ENCODE measurements at places on chromosomes 2 and 18.

GRCh38 chr2:222835143-222835822 is 25.6 kb upstream of the ACSL3 start:
- peak; percentile 49 for DNase-seq

DNA sequence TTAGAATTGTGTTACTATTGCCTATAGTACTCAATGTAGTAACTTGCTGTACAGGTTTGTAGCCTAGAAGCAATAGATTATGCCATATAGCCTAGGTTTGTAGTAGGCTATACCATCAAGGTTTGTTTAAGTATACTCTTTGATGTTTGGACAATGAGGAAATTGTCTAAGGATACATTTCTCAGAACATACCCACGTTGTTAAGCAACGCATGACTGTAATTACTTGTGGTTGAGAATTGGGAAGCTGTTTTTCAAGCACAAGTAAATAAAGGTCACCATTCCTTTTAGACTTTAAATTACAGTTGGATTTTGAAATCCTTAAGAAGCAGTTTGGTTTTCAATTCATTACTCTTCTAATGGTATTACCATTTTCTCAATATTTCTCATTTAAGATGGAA is 89.8 kb upstream of the KCNH7 start:
- no peak for DNase-seq

DNA sequence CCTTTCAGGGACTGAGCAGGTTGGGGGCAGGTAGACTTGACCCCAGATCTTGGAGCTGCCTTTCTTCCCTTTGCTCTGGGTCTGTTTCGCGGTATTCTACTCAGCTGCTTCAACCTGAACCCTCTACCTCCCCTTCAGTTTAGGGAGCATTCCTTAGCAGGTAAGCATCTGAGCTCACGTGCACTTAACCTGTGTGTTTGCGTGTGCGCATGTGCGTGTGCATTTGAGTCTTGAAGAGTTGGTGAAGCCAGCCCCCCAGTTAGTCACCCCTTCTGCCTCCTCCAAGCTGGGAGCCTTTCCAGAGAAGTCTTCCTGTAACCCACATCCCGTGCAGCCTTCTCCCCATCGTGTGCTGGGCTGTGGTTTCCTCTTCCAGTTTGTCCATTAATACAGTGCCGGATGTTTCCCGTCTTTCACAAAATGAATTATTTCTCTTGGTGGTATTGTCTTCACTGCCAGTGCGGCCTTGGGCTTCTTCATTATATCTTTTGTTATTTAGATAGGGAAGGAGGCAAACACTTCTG is 33.2 kb downstream of the B3GNT2 start:
- DNase-seq = no peak

DNA sequence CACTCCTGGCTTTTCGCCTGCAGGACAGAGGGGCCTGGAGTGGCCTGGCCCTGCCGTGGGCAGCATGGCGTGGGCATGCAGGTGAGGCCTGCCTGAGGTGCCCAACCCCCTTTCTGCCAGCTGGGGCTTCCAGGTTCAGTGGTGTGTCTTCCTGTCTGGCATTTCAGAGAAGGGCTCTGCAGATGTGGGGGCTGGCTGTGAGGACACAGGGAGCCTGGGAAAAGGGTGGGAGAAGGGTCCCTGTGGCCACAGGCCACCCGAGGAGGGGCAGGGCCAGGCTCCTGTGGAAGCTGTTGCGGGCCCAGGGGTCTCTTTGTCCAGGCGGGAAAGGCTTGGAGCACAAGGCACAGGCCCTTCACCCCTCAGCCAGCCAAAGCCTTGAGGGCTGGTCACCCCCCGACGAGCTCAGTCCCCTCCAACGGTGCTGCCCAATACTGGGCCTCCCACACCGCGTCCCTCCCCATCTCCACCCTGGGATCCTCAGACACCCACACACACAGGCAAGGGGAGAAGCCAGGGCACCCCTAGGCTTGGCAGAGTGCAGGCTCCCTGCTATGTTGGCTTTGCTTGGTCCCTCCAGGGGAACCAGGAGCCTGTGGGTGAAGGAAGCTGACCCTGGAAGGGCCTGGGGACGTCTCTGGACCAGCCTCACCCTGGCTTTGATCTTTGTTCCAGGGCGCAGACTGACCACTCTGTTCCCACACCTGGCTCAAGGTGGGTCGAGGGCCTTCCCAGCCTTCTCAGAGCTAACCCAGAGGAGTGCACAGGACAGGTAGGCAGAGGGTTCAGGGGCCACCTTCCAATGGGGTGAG is 3.7 kb upstream of the AQP12A start:
- no peak for DNase-seq

GRCh38 chr2:205375461-205376448 is 306.5 kb upstream of the NRP2 start:
- no peak for DNase-seq

DNA sequence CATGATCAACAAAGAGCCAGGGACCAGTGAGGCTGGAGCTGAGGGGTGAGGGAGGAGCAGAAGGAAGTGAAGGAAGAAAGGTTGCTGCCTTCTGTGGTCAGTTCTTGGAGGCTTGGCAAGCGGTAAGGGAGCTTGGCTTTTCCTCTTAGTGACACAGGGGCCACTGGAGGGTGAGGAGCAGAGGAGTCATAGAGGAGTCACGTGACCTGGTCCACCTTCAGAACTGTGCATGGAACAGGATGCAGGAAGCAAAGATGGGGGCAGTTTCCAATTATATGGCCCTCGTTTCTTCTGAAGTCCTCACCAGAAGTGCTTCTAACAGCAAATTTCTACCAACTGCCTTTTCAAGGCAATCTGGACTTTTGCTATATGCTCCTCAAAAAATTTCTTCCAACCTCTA is 326.9 kb upstream of the SMIM21 start:
- DNase-seq = no peak

DNA sequence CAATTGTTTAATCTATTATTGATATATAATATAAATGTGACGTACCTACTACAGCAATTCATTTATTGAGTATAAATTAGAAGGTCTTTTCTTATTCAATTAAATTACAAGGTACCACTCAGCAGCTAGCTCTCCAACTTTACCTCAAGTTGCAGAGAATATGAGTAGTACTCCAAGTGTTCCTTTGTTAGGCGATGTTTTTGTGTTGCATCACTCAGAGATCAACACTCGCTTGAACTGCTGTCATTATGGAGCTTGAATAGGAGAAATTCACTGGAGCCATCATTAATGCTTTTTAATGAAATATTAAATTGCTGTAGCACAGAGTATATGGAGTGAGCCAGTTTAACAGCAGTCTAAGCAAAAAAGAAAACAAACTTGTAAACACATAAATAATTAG is 320.0 kb downstream of the FSIP2 start:
- no peak for DNase-seq

DNA sequence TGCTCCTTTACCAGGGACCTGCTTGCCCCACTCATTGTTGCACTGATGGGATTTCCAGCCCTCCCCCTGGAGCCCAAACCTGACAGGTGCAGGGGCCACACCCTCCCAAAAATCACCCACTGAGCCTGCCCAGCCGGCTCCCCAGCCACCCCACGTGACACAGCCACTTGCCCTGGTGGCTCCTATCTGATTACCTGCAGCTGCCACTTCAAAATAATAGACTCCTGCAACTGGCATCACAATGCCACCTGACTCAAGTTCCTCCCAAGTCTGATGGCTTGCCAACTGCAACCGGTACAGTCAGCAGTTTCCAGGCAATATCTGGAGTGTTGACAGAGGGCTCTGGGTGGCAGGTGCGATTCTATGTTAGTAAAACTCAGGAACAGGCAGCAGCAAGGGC is 66.2 kb downstream of the CRACDL start:
- peak; percentile 96 for DNase-seq

- DNase-seq = no peak
These were observed 26.8 kb downstream of the DGKD start for GRCh38 chr2:233380995-233381637.

- DNase-seq = no peak
These were observed 14.2 kb downstream of the TNFRSF11A start for GRCh38 chr18:62339106-62339988.

- no peak for DNase-seq
These were observed 22.2 kb downstream of the CCDC121 start for GRCh38 chr2:27606611-27607010.

- no peak for DNase-seq
These were observed 116.4 kb downstream of the NDUFA10 start for GRCh38 chr2:239908744-239909143.

- DNase-seq = no peak
These were observed 36.2 kb downstream of the CCDC93 start for GRCh38 chr2:117977696-117978095.

DNA sequence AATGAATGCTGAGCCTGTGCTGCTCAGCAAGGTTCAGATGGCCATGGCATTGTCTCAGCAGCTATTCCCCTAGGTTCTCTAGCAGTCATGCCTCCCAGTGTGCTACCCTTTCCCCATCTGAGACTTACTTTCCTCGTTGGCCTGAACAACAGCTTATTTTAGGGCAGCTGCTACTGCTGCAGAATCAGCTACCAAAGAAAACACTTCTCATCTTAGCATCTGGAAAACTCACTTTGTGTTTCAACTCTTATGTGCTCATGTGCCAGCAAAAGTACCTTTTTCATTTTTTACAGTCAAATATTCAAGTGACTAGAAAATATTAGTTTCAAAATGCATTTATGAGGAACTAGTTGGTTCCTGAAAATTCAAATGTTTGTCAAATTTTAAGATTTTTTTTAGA is 60.4 kb upstream of the ZNF397 start:
- no peak for DNase-seq

- DNase-seq = no peak
These were observed 117.2 kb upstream of the HS6ST1 start for GRCh38 chr2:128435576-128436478.

DNA sequence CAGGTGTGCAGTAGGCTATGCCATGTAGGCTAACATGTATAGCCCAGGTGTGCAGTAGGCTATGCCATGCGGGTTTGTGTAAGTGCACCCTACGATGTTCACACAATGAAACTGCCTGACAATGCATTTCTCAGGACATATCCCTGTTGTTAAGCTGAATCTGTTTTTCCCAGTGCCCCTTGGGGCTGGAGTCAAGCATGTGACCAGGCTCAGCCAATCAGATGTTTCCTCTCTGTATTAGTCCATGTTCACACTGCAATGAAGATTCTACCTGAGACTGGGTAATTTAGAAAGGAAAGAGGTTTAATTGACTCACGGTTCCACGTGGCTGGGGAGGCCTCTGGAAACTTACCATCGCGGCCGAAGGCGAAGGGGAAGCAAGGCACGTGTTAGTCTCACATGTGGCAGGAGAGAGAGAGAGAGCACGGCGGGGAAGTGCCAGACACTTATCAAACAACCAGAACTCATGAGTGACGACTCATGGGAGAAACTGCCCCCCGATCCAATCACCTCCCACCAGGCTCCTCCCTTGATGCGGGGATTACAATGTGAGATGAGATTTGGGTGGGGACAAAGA is 24.2 kb downstream of the ITM2C start:
- no peak for DNase-seq

- DNase-seq = no peak
These were observed 653 bp upstream of the ANKAR start for GRCh38 chr2:189673661-189674373.

- DNase-seq = no peak
These were observed 72.6 kb downstream of the EMX1 start for GRCh38 chr2:72989770-72990556.

DNA sequence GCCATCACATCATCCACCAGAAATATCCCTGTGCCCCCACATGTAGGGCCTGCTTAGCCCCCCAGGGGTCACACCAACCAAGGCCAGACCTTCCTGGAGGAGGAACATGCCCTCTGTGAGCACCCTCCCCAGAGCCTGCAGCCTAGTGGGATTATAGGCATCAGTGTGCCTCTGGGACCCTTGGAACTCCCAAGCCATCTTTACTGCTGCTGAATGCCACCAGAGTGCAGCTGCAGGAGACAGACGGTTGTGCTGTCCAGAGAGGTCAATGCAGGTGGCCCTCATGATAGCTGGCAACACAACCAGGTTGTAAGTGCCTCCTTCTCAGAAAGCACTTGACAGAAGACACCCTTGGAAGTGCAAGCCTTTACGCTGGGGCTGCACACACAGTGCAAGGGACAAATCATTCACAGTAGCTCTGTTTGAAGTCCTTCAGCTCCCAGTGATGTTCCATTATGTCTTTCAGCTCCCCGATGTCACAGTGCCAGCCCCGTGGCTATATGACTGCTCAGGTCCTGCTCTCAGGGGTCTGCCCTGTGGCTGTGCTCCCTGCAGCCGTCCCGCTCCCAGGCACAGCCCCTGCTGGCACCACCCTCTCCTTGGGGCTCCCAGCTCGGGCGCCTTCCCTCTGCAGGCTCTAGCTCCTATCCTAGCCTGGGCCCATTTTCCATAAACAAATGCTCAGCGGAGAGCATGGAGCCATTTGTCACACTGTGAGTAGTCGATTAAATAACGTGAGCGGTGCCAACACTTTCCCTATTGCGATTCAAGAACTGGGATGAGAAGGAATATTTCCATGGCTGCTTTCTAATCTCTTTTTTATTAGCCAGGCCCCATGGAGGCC is 65.1 kb downstream of the EDAR start:
- no peak for DNase-seq

- no peak for DNase-seq
These were observed 78.4 kb upstream of the ABCA12 start for GRCh38 chr2:215216806-215217205.

DNA sequence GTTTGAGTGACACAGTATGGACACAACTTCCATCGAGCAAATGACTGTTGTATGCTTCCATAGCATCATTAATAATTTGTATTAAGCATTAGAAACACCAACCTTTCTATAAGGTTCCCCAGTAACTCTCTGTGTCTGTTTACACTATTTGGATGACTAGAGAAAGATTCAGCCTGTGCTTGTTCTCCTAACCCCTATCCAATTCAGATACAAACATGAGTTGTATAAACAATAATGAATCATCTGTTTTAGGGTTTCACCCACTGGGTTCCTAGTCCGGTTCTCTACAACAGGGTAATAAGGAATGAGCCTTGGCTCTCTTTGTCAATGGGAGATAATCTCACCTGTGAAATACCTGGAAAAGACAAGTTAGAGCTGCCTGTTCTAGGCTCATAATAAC is 894.1 kb upstream of the PIK3C3 start:
- DNase-seq = no peak

GRCh38 chr2:67159929-67160328 is 237.2 kb upstream of the ETAA1 start:
- DNase-seq = no peak

GRCh38 chr2:111049792-111050640 is 70.7 kb upstream of the BCL2L11 start:
- no peak for DNase-seq

DNA sequence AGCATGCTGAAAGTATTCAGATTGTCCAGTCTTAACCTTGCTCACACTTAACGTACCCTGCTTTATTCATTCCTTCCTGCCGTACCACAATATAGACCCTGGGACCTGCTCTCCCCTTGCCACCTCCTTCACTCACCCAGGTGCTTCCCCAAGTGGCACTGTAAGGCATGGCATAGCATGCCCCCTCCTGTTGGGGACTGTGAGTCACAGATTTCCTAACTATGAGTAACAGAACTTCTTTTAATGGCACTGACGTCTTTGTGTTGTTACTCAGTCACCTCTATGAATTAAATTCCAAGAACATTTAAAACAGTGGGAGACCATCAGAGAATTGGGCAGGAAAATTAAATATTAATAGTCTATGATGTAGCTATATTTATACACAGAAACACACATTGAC is 117.2 kb downstream of the CTNNA2 start:
- DNase-seq = no peak
